ENCODE measurements at places on chromosomes 12 and 14.

- no peak for DNase-seq
Observed at GRCh38 chr12:43277651-43278540, 274.1 kb downstream of the ADAMTS20 start.

DNA sequence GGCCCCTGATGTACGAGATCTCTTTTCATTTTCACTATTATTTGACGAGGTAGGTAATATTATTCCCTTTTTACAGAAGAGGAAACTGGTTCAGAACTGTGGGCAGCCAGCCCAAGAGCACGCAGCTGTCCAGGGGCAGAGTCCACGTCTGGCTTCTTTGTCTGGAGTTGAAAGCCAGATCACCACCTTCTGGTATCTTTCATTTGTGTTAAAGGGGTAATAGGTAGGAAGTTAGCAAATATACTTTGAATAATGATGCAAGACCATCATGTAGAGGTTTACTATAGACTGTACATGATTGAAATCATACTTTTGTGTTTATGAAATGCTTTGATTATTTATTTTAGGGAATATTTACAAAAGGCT is 144.1 kb upstream of the AMIGO2 start:
- no peak for DNase-seq

GRCh38 chr12:106760184-106760531 is 14.3 kb upstream of the RIC8B start:
- DNase-seq, result no peak

- DNase-seq, result no peak
Observed at GRCh38 chr12:67472539-67472938, 176.0 kb upstream of the DYRK2 start.

GRCh38 chr14:69850086-69850735 is 29.0 kb upstream of the SMOC1 start:
- peak; percentile 34 for DNase-seq

DNA sequence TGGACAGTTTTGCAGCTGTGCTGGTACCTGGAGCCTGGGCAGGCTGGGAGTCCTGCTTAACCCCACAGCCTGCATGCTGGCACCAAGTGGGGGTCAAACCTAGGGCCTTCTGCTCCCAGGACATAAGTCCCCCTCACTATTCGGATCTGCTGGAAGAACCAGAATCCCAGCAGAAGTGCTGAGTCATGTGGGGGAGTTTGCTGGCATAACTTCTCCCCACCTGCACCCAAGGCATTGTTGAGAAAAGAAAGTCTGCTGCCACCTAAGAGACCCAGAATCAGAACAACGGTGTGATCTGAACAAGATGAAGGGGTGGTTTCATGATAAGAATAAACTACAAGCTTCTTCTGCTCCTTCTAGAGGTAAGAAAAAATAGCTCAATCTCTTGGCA is 102.7 kb downstream of the RBM19 start:
- DNase-seq, result no peak

- no peak for DNase-seq
Observed at GRCh38 chr12:80208071-80208470, 108.7 kb downstream of the OTOGL start.

DNA sequence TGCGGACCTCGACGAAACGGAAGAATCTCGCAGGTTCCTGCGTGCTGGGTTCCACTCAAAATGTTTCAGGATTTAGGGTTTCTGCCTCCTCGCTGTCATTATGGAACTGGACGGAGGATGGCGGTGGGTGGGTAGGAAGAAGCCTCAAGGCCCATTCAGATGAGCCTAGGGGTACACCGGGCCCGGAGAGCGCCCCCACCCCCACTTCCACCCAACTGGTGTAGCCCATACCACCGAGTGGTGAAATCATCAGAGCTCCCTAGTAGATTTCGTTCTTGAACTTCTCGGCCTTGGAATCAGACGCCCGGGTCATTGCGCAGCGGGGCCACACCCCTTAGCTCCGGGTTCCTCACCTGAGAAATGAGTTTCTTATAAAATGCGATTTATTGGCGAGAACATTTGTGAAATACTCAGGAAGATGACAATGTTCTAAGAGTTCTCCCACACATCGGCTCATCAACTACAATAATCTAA is 13.3 kb upstream of the TBX3 start:
- no peak for DNase-seq

- DNase-seq, result no peak
Observed at GRCh38 chr12:112979041-112979680, 842 bp downstream of the OAS2 start.

GRCh38 chr12:54017027-54017788 is 8.4 kb downstream of the HOXC8 start:
- DNase-seq, result no peak

GRCh38 chr14:61603736-61604135 is 91.6 kb upstream of the HIF1A start:
- no peak for DNase-seq

- peak; percentile 52 for DNase-seq
Observed at GRCh38 chr12:101773650-101774162, 34.4 kb upstream of the SYCP3 start.

- DNase-seq, result no peak
Observed at GRCh38 chr12:62774794-62775193, 160.2 kb downstream of the PPM1H start.

DNA sequence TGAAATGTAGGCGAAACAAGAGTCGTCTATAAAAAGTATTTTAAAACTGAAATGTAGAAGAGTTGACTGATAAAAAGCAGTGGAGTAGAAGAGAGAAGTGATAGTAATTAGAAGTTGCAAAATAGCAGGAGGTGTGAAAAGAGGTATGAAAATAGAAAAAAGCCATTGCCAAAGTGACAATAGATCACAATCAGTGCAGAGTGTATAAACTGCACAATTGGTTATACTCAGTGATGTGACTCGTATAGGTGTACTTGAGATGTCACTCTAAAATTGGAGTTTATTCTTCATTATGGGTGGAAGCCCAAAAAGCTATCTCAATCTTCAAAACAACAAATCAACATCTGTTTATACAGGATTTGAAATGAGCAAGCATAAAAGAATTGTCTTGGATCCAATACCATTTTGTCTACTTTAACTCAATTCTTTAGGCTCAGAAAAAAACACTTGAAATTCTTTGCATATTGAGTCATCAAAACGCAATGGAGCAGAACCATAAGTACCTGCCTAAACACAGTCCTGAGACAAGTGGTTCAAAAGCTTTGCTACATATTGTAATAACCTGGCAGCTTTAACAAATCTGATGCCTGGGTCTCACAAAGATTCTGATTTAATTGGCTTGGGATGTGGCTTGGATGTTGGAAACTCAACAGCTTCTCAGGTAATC is 8.8 kb downstream of the IKBIP start:
- no peak for DNase-seq

GRCh38 chr14:34190717-34191116 is 239.8 kb upstream of the EGLN3 start:
- DNase-seq, result no peak

- no peak for DNase-seq
Observed at GRCh38 chr12:50326590-50327284, 43.4 kb upstream of the LIMA1 start.

DNA sequence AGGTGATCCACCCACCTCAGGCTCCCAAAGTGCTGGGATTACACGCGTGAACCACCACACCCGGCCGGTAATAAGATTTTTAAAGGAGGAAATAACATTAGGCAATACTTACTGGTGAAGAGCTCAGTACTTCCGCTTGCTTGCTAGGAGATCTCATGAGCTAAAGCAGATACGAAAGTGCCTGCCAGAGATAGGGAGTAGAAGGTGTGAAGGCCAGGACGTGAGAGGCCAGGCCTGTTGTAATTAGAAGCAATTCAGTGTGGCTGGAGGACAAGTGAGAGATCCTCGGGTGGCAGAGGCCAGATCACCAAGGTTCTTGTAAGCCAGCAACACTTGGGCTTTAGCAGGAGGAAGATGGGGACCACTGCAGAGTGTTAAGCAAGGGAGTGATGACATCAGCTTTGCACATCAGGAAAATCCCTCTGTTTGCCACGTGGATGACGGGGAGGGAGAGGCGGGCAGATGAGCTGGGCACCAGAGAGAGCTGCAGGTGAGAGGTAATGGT is 7.6 kb downstream of the TECPR2 start:
- no peak for DNase-seq

GRCh38 chr12:52056801-52057637 is 5.8 kb downstream of the NR4A1 start:
- no peak for DNase-seq

GRCh38 chr12:71721783-71722505 is 32.7 kb upstream of the RAB21 start:
- DNase-seq, result no peak

GRCh38 chr14:100590726-100591452 is 3.7 kb upstream of the BEGAIN start:
- no peak for DNase-seq

DNA sequence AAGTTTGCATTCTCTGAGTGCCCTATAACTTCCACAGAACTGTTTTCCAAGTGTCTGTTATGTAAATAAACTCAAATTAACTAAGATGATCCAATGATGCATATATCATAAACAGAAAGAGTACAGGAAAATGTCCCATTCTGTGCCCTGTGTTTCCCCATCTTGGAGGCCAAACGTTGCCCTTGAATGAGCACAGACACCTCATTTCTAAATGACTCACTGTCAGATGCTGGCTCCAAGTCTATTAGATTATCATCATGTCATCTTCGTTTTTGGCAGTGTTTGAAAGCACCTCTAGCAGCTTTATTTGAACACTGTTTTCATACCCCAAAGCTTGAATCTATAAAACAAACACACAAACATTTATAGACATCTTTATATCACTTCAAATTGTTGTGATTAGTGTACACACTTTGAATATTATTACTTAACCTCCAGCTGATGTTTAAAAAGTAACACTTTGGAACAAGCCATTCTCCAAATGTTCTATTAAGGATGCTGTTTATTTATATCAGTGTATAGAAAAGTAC is 424.2 kb downstream of the NOVA1 start:
- DNase-seq, result no peak

- DNase-seq, result no peak
Observed at GRCh38 chr12:124213666-124214347, 81.1 kb upstream of the RFLNA start.

- DNase-seq, result peak; percentile 54
Observed at GRCh38 chr14:81435391-81436295, 35.5 kb upstream of the STON2 start.

DNA sequence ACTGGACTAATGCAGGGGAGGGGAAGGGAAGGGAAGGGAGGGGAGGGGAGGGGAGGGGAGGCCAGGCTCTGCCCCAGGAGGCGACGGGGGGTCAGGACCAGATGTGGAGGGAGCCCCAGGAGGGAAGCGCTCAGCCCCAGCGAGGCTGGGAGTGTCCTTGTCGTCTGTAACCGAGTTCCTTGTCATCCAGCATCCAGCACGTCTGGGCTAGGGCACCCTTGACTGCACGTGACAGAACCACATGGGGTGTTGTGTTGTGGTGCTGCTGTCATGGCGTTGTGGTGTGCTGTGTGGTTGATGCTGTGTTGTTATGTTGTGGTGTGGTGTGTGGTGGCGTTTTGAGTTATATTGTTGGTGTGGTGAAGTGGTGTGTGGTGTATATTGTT is 28.4 kb upstream of the SFSWAP start:
- DNase-seq, result no peak

- DNase-seq, result no peak
Observed at GRCh38 chr12:40794087-40794486, 101.8 kb downstream of the CNTN1 start.

GRCh38 chr12:122646517-122647217 is 56.5 kb downstream of the HCAR2 start:
- no peak for DNase-seq

- DNase-seq, result peak; percentile 26
Observed at GRCh38 chr12:89461649-89462612, 62.7 kb downstream of the GALNT4 start.

- no peak for DNase-seq
Observed at GRCh38 chr12:124612410-124612680, 44.9 kb upstream of the NCOR2 start.

DNA sequence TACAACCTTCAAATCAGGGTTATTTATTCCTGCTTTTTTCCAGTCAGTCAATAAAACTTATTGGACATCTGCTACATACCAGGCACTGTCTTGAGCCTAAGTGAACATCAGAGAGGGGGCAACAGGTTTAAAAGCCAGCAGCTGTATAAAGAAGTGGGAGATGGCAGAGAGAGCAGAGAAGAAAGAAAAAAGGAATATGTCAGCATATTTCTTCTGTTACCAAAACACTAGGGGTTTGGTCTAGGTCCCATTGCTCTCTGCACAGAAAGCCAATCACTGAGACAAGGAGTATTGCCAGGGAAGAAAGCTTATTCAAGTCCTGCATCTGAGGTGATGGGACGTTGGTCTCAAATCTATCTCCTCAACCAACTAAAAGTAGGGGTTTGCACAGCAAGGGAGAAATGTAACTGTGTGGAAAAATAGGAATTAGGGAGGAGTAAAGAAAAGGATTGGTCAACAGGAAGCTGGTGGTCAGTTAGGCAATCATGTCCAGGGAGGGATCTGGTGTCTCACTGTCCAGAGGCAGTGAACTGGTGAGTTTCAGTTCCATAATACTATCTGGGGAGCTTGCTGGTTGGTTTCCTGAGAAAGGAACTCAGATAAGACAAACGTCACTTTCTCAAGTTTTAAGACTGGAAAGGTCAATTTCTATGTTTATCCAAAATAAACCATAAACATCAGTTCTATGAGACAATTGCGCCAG is 107.5 kb downstream of the PHLDA1 start:
- DNase-seq, result no peak

GRCh38 chr14:49881350-49882001 is 11.4 kb upstream of the ARF6 start:
- DNase-seq, result no peak

GRCh38 chr14:75303381-75303789 is 24.8 kb downstream of the FOS start:
- no peak for DNase-seq

GRCh38 chr14:72519543-72519942 is 374.4 kb downstream of the DPF3 start:
- no peak for DNase-seq

- no peak for DNase-seq
Observed at GRCh38 chr14:59687663-59688062, 111.1 kb upstream of the CCDC175 start.

DNA sequence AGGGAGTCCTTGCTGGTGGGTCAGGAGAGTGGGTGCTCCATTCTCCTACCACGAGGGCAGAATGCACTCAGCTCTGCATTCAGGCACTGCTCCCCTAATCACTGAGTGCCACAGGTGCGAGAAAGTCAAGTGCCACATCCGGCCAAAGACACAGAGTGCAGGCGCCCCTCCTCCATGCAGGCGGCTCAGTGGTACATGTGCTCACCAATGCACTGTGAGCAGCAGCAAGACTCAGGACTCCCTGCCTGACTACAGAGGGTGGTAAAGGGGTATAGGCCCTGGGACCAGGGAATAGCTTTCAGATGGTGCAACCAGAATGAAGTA is 32.9 kb downstream of the ZFYVE21 start:
- no peak for DNase-seq

- no peak for DNase-seq
Observed at GRCh38 chr14:94478420-94478819, 2.4 kb upstream of the SERPINA9 start.

All from HuH-7 (cell line).